ENCODE measurements at places on chromosomes 1 and 21. TPM values are rescaled to one million over a fixed set of nuclear protein-coding genes. Genes with fewer than 3 reads are reported as not detected.

Gene LDLRAD1
- total RNA-seq, result not detected

DNA sequence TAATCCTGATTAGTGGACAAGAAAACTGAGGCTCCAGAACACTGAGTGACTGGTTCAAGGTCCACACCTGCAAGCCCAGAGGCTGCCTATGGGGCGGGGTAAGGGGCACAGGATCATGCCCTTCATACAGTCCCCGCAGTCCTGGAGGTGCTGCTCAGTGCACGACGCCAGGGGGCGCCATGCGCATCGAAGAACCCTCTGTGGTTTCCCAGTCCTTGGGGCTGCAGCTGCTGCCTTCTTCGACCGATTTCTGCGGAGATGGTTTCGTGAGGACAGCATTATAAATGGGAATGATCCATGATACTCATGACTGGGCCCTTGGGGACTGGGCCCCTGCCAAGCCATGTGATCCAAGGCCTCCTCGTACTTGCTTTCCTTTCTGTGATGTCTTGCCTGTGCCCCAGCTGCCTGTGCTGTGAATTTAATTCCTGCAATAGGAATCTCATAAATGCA lies 37.1 kb upstream of the ARHGEF10L start:
- H3K27me3 ChIP-seq, result peaks cover 16% of the 10 kb centered on the region
- H3K36me3 ChIP-seq, result no peaks in the 10 kb centered on the region
- no peaks in the 10 kb centered on the region for H3K4me1 ChIP-seq
- H3K27ac ChIP-seq, result no peak overlapping the region

DNA sequence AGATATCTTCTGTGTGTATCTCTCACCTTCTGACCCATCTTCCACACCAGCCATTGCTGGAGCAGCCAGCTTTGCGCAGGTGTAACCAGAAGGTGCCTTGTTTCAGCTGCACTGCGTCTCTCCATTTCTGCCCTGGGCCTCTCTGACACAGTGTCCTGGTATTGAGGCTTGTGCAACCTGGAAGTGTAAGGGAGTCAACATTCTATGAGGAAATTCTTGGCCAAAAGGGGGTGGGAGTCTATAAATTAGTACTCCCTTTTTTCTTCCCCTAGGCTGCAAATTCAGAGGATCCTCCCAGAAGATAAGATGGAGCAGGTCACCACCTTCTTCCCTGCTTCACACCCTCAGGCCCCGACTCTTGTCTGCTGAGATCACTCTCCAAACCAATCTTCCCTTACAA lies 109.1 kb downstream of the MRPS6 start:
- no peaks in the 10 kb centered on the region for H3K27me3 ChIP-seq
- no peak overlapping the region for H3K4me3 ChIP-seq
- no peak overlapping the region for H3K27ac ChIP-seq

DNA sequence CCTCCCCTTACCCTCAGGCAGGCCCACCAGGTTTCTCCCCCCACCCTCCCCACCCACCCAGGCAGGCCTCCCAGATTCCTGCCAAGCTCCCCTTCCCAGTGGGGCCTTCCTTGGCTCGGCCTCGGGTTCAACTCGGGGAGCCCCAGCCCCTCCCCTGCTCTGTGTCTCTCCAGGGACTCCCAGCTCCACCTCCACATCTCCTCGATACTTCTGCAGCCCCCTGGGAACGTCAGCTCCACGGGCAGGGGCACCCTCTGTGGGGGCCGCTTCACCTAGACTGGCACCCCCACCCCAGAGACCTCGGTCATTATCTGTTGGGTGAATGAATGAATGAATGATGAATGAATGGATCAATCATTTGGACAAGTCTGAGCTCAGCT lies 775 bp downstream of the MMEL1 start:
- H3K27me3 ChIP-seq, result no peaks in the 10 kb centered on the region
- H3K4me1 ChIP-seq, result no peaks in the 10 kb centered on the region
- no peak overlapping the region for H3K27ac ChIP-seq
- no peak overlapping the region for H3K4me3 ChIP-seq
- no peaks in the 10 kb centered on the region for H3K36me3 ChIP-seq

GRCh38 chr1:107609808-107610207 lies 355.2 kb downstream of the VAV3 start:
- no peak for DNase-seq
- no peaks in the 10 kb centered on the region for H3K4me1 ChIP-seq

Measured in T-cell (primary cell).